Caco-2 (cell line): ENCODE measurements at places on chromosomes 6 and 20.
A peak's percentile ranks its signal among the peaks of the same experiment; 100 is the strongest.

- H3K27me3 ChIP-seq = no peaks in the 10 kb centered on the region
- H3K27ac ChIP-seq = no peak overlapping the region
- DNase-seq = no peak
- no peaks in the 10 kb centered on the region for H3K4me1 ChIP-seq
- H3K4me3 ChIP-seq = no peak overlapping the region
- H3K36me3 ChIP-seq = no peaks in the 10 kb centered on the region; the same call in none of the 2 replicates
Measured at GRCh38 chr6:35062676-35063574, 78.2 kb downstream of the TCP11 start.

GRCh38 chr6:113873043-113873667 lies 16.0 kb downstream of the MARCKS start:
- no peak for DNase-seq
- peaks cover 23% of the 10 kb centered on the region for H3K4me1 ChIP-seq
- H3K4me3 ChIP-seq = no peak overlapping the region
- H3K36me3 ChIP-seq = no peaks in the 10 kb centered on the region
- no peaks in the 10 kb centered on the region for H3K27me3 ChIP-seq

DNA sequence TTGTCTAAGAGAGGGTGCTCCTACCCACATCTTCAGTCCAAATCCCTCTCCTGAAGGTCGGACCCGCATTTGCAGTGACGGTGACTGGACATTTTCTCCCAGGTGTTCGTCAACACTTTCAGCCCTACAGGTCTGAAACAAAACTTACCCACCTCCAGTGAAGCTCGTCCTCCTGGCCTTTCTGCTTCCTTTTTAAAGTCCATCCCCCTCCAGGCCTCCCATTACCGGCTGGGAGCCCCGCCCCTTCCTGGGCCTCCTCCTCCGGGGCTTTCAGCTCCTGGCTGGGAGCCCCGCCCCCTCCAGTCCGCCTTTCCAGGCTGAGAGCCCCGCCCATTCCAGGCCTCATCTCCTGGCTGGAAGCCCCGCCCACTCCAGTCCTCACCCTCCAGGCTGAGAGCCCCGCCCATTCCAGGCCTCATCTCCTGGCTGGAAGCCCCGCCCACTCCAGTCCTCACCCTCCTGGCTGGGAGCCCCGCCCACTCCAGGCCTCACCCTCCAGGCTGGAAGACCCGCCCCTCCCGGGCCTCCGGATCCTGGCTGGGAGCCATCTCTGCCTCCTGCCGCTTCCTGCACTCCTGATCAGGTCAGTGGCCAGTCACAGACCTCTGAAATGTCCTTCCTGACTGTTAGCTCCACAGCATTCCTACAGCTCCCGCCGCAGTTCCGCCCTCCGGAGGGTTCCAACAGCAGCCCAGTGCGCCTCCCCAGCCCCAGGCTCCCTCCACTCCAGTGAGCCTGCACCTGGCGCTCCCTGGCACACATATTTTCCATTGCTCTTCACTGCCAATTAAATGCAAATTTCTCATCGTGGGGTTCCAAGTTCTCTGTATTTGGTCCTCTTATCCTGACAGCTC lies 98.5 kb downstream of the LY86 start:
- H3K27me3 ChIP-seq = no peaks in the 10 kb centered on the region
- peak overlapping the region; percentile 20 for H3K4me3 ChIP-seq
- peak overlapping the region; percentile 71 for H3K27ac ChIP-seq

- H3K27ac ChIP-seq = no peak overlapping the region
- H3K36me3 ChIP-seq = no peaks in the 10 kb centered on the region
- 0 out of 2 replicates have a peak, but pooled peaks cover 4% of the 10 kb centered on the region for H3K4me1 ChIP-seq
- H3K4me3 ChIP-seq = no peak overlapping the region
- no peaks in the 10 kb centered on the region for H3K27me3 ChIP-seq
Measured at GRCh38 chr6:56550301-56550700, 92.4 kb downstream of the DST start.

- H3K4me3 ChIP-seq = no peak overlapping the region
- peaks cover 9% of the 10 kb centered on the region for H3K4me1 ChIP-seq
- H3K36me3 ChIP-seq = no peaks in the 10 kb centered on the region
- no peak for DNase-seq
Measured at GRCh38 chr20:49480236-49480635, 2.2 kb downstream of the KCNB1 start.

GRCh38 chr6:116326181-116326671 lies 44.5 kb upstream of the DSE start:
- H3K4me3 ChIP-seq = no peak overlapping the region
- no peaks in the 10 kb centered on the region for H3K36me3 ChIP-seq
- H3K27ac ChIP-seq = no peak overlapping the region
- no peaks in the 10 kb centered on the region for H3K27me3 ChIP-seq

GRCh38 chr6:162468326-162468725 lies 259.2 kb downstream of the PRKN start:
- no peak for DNase-seq
- no peaks in the 10 kb centered on the region for H3K27me3 ChIP-seq
- no peaks in the 10 kb centered on the region for H3K36me3 ChIP-seq
- H3K27ac ChIP-seq = no peak overlapping the region
- no peak overlapping the region for H3K4me3 ChIP-seq

GRCh38 chr20:23586735-23587525 lies 18.6 kb upstream of the CST9L start:
- no peaks in the 10 kb centered on the region for H3K36me3 ChIP-seq
- peaks cover 13% of the 10 kb centered on the region; the same call in 1 of the 2 replicates for H3K4me1 ChIP-seq
- H3K4me3 ChIP-seq = no peak overlapping the region
- no peak for DNase-seq
- H3K27ac ChIP-seq = no peak overlapping the region
- no peaks in the 10 kb centered on the region for H3K27me3 ChIP-seq

DNA sequence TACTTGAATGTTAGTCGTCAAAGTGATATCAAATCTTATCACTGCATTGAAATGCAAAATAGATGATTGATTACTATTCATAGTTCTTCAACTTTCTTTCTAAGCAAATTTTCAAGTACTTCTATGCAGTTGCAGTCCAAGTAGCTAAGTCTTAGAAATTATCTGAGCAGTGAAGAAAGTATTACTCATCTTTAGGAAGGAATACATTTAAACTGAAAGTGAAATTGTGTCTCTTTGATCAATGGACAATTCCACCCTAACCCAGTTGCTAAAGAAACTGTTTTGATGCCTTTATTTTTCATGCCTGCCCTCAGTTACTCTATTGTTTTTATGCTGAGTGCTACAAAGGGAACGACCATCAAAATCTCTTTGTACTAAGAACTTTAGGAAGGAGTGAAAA lies 337.4 kb downstream of the GRIK2 start:
- H3K27ac ChIP-seq = no peak overlapping the region
- no peak for DNase-seq
- no peak overlapping the region for H3K4me3 ChIP-seq
- H3K27me3 ChIP-seq = no peaks in the 10 kb centered on the region
- no peaks in the 10 kb centered on the region for H3K4me1 ChIP-seq

- H3K36me3 ChIP-seq = no peaks in the 10 kb centered on the region
- no peak overlapping the region for H3K4me3 ChIP-seq
- H3K4me1 ChIP-seq = no peaks in the 10 kb centered on the region
- no peak for DNase-seq
- no peaks in the 10 kb centered on the region for H3K27me3 ChIP-seq
- H3K27ac ChIP-seq = no peak overlapping the region
Measured at GRCh38 chr6:151012321-151013294, 147.1 kb downstream of the MTHFD1L start.

GRCh38 chr6:49906526-49906925 lies 40.2 kb upstream of the CRISP1 start:
- DNase-seq = no peak
- H3K4me3 ChIP-seq = no peak overlapping the region
- peaks cover 5% of the 10 kb centered on the region; the same call in 1 of the 2 replicates for H3K4me1 ChIP-seq
- no peak overlapping the region for H3K27ac ChIP-seq
- H3K27me3 ChIP-seq = no peaks in the 10 kb centered on the region

DNA sequence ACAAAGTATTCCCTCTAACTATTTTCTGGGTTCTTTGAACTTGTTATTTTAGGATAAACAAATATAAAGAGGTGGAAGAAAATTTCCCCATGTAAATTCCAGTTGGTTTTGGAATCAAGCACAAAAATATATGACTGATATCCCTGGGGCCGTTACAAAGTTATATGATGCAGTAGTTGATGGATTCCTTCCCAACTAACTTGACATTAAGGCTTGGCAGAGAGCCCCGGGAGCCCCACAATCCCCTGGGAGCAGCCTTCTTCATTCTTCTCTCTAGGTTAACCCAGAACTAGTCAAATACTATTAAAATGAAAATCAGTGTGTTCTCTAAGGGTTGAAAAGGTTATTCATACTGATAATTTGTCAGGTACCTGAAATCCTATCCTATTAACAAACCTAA lies 508.9 kb upstream of the SOX4 start:
- no peak overlapping the region for H3K4me3 ChIP-seq
- peaks cover 21% of the 10 kb centered on the region for H3K4me1 ChIP-seq
- no peak overlapping the region for H3K27ac ChIP-seq
- DNase-seq = no peak

DNA sequence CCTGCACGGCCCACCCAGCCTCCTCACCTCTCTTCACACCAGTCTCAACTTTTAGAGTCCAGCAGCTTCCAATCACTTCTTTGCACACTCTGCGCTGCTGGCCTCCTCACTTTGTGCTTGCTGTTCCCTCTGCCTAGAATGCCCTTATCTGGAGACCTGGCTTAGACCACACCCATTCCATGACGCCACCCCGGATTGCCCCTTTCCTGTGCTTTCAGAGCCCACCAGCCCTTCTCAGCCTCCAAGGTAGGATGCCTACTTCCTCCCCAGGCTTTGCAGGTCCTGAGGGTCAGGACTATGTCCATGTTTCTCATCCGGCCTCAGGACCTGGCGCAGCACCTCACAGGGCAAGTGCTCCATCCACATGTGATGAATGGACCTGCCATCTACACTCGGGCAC lies 27.0 kb upstream of the AVP start:
- no peaks in the 10 kb centered on the region for H3K4me1 ChIP-seq
- H3K27me3 ChIP-seq = no peaks in the 10 kb centered on the region
- no peak overlapping the region for H3K27ac ChIP-seq
- H3K4me3 ChIP-seq = no peak overlapping the region

DNA sequence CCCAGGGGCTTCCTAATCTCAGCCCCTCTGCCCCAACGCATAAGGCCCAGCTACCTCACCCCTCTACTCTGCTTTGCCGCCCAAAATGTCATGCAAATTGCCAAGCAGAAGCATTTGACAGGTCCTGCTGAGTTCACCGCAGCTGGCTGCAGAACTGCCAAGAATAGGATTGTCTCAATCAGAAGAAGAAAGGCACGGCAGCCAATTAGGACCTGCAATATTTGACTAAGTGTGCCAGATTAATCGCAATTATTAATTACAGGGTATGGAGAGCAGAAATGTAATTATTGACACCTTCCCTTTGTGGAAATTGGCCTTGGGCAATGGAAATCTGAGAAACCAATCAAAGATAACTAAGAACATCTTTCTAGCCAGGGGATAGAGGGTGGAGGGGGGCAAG lies 318.6 kb downstream of the LRFN2 start:
- no peak overlapping the region for H3K4me3 ChIP-seq
- DNase-seq = no peak
- no peaks in the 10 kb centered on the region for H3K36me3 ChIP-seq

DNA sequence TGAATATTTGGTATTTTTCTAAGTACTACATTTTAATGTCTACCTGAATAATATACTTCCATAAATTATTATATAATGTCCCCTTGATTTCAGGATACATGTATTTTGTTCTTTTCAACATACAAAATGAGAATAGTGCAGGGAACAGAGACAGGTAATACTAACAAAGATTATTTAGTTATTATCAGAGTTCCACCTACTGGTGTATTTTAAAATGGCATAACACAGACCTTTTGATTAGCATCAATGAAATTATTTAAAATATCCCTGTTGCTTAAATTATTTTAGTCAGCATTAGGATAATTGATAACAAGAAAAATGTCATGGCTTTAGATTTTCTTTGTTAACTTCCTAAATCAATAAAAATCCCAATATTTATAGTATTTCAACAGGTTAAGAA lies 184.0 kb downstream of the PRDM13 start:
- H3K27ac ChIP-seq = no peak overlapping the region
- DNase-seq = no peak
- no peaks in the 10 kb centered on the region for H3K4me1 ChIP-seq

DNA sequence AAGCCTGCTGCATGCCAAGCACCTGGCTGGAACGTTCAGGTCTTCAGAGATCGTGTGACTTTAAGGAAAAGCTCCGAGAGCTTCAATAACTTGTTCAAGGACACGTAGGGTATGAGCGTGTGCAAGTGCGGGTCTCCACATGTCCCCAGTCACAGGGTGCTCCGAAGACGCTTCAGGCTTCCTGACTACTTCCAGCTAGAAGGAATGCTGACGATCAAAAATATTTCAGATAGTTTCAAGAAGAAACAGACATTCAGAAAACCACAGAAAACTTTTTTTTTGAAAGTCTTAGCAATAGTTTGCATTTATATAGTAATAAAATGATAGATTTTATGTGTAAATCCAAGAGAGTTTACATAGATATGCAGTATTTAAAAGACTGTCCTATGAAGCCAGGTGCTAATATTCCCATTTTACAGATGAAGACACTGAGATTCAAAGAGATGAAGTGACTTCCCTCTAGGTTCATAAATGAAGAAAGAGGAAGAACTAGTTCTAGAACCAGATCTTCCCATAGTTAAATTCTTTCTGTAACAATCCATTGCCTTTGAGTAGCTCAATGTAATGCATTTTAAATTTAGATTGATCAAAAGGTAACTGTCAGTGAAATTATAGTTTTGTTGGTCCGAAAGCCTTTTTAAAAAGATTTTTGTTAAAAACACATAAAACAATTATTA lies 247.6 kb downstream of the MYLK4 start:
- H3K27me3 ChIP-seq = no peaks in the 10 kb centered on the region
- no peak overlapping the region for H3K4me3 ChIP-seq
- H3K36me3 ChIP-seq = no peaks in the 10 kb centered on the region
- no peak for DNase-seq
- H3K27ac ChIP-seq = peak overlapping the region; percentile 5

- DNase-seq = no peak
- peaks cover 40% of the 10 kb centered on the region for H3K4me1 ChIP-seq
- H3K36me3 ChIP-seq = no peaks in the 10 kb centered on the region
- no peak overlapping the region for H3K27ac ChIP-seq
- H3K27me3 ChIP-seq = no peaks in the 10 kb centered on the region
Measured at GRCh38 chr6:117497237-117497636, 14.8 kb downstream of the DCBLD1 start.

DNA sequence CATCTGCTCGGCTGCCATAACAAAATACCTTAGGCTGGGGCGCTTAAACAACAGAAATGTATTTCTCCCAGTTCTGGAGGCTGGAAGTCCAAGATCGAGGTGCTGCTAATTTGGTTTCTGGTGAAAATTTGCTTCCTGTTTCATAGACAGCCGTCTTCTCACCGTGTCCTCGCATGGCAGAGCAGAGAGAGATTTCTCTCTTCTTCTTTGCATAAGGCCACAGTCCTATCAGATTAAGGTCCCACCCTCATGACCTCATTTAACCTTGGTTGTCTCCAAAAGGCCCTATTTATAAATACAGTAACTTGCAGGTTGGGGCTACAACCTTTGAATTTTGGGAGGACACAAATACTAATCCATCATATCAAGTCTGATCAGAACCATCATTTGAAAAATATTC lies 544.3 kb downstream of the KIF16B start:
- H3K36me3 ChIP-seq = no peaks in the 10 kb centered on the region
- no peak overlapping the region for H3K27ac ChIP-seq
- H3K4me3 ChIP-seq = no peak overlapping the region
- no peaks in the 10 kb centered on the region for H3K27me3 ChIP-seq
- no peak for DNase-seq
